Stimulated activated CD8-positive, alpha-beta memory T cell treated with anti-CD3 and anti-CD28 coated beads, Interleukin-7, amount 100 ng/mL, for 24 hours (primary cell): ENCODE measurements at places on chromosomes 12 and 14.

- DNase-seq, result no peak
Measured at GRCh38 chr14:78627114-78627513, 456.9 kb downstream of the NRXN3 start.

DNA sequence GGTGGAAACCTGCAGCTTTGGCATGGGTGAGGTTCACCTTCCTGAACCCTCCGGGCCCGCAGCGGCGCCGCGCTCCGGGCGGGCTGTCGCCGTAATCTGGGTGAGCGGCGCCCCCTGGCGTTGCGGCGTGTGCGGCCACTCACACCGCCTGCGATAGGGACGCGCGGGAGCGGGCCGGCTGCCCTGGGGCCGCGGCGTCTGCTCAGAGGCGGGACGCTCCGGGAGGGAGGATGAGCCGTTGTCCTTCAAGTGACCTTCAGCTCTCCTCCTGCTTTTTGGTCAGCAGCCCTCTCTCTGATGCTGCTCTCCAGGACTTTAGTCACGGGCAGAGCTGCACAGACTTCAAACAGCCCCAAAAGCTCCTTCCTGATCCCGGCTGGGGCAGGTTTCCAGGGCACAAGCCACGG lies 211.7 kb upstream of the FKBP4 start:
- peak; percentile 12 for DNase-seq

DNA sequence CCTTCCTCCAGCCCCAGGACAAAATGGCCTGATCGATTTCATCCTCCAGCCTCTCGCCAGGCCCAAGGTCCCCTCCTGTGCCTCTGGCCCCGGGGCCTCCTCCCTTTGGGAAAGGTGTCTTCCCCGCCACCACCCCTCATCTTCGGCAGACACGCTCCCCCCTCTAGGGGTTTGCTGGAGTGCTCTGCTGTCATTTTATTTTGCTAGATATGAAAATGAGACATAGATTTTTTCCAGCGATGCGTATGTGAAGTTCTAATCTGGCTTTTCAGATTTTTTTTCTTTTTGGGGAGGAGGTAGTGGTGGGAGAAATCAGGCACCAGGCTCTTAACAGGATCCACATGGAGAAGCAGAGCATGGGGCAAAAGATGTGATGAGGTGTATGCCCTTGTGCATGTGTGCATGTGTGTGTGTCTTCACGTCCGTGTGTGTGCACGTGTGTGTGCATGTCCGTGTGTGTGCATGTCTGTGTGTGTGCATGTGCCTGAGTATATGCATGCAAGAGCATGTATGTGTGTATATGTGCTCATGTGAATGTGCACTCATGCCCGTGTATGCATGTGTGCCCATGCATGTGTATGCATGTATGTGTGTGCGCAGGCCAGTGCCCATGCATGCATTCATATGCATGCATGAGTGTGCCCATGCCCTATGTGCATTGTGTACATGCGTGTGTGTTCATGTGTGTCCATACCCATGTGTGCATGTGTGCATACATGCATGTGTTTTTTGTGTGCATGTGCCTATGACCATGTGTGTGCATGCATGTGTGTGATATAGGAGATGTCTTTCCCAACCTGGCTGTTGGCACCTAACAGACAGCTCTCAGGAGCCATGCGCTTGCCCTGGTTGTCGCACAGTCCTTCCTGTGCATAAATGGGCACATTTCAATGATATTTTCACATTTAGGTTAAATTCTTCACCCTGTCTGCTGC lies 203.0 kb downstream of the RBM19 start:
- DNase-seq, result no peak

- no peak for DNase-seq
Measured at GRCh38 chr14:27995691-27996090, 770.9 kb upstream of the FOXG1 start.

DNA sequence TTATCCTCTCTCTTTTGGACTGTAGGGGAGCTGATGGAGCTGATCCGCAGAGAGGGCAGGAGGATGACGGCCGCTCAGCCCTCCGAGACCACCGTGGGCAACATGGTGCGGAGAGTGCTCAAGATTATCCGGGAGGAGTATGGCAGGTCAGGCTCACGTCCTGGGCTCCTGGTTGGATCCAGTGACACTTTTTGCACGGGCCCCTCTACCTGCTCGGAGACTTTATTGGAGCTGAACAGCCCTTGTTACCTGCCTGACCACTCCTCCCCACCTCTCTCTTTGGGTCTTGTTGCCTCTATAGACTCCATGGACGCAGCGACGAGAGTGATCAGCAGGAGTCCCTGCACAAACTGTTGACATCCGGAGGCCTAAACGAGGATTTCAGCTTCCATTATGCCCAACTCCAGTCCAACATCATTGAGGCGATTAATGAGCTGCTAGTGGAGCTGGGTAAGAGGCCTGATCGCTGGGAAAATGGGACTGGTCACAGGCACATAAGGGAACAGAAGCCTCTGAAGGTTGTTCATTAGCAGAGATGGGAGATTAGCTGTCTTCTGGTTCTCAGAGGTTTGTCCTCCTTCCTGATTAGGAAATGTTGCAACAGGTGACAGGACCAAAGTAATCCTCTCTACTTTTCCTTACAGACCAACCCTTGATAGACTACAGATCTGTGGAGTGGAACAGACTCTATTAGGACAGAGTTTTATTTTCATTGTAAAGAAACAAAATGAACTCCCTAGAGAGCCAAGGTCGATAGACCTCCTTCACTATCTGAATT lies 718 bp downstream of the EIF2B2 start:
- no peak for DNase-seq

DNA sequence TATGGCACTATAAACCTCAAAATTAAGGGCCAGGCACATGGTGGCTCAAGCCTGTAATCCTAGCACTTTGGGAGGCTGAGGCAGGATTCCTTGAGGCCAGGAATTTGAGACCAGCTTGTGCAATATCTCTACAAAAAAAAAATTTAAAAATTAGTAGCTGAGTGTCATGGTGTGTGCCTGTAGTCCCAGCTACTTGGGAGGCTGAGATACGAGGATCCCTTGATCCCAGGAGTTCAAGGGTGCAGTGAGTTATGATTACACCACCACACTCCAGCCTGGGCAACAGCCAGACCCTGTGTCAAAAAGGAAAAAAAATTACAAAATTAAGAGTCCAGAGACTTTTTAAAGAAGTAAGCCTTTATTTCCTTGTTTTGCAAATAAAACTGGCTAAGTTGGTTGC lies 1.8 kb upstream of the GCN1 start:
- DNase-seq, result no peak

DNA sequence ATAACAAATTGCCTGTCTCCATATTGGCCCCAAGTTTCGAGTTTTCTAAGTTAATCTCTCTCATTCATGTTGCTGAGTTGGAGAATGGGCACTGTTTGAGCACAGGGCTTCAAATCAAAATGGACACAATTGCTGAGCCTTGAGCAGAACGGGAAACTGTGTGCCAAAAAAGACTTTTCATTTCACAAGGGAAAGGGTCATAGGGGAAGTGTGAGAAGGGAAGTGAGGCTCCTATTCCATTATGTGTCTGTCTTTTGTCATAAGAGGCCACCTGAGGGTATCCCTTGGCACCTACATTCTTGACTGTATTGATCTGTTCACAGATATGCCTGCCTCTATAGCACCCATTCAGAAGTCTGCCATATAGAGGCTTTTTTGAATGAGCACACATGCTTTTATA lies 59.1 kb downstream of the TTLL5 start:
- DNase-seq, result no peak

GRCh38 chr12:114656906-114657596 lies 26.9 kb downstream of the TBX3 start:
- DNase-seq, result no peak

DNA sequence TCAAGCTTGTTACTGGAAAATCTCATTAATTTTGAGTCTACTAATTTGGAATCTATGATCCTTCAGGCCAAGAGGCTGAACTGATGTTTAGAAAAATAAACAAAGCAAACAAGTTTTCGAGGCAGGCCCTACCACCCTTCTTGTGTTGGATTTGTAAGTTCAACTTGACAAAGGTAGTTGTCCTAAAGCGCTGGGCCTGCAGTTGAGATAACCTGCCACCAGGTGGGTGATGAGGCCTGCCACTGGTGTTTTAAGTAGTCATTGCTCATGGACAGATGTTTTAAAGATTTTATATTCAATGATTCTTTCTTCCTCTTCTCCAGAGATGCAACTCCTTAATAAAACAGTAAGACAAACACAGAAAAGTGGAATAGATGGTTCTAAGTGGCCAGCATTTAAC lies 19.4 kb downstream of the ACVRL1 start:
- DNase-seq, result no peak
